Activated CD4-positive, alpha-beta memory T cell treated with anti-CD3 and anti-CD28 coated beads for 36 hours (primary cell): ENCODE measurements at places on chromosomes 12 and 14. TPM values are rescaled to one million over a fixed set of nuclear protein-coding genes. Genes with fewer than 3 reads are reported as not detected.
A peak's percentile ranks its signal among the peaks of the same experiment; 100 is the strongest.

DNA sequence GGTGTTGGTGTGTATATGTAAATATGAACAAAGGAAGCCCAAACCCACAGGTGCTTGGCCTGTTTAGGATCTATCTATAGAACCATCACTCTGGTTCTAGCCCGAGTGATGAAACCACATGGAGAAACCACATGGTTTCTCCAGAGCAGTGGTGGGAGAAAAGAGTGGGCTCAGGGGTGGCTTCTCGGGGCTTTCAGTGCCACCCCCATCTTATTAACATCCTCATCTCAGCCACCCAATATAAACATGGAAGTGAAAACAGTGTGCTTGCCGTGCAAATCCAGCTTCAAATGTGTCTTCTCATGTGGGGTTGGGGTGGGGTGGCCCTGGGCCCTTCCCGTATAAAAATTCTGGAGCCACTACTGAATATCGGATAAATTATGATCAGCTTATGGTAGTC is 109.0 kb downstream of the STAB2 start:
- DNase-seq, result no peak

DNA sequence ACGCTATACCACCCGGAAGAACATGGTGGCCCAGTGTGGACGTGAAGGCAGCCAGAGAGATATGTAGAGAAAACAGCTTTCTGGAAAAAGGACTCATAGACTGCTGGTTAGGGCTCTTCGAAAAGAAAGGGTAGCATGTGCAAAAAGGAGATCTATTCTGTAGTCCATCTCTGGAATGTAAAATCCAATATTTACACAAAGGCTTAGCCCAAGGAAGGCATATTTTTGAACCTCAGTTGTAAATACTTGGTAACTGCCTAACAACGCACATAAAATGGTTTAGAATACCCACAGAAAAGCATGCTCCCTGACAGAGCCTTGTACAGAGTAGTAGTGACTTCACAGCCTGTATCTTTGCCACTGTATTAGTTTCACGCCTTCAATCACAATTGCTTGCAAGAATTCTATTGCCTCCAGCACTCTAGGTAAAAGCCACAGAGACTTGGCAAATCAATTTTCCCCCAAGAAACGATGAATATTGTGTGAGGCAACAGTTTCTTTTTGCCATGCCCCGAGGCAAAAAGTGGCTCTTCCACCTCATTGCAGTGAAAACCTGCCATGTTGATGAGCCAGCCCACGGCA is 59.2 kb downstream of the TRIM9 start:
- DNase-seq, result no peak

A2M gene
- total RNA-seq, result not detected

DNA sequence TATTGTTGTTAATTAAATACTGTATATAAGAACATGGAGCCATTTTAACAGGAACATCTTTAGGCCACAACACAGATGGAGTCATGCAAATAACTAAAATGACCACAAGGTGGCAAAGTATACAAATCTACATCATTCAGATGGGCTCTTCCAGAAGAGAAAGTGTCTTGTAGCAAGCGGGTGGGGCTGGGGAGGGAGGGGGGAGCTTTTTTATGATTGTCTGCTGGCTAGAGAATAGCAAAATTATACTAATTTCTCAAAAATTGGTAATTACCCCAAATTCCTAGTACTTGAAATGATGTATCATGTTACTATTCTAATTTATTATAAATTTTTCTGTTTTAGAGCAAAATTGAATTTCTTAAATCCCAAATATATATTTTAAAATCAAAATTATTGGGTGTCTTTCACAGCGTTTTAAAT is 378.7 kb downstream of the PRKD1 start:
- no peak for DNase-seq

TNFAIP2 gene
- total RNA-seq, result 0.50 TPM

DNA sequence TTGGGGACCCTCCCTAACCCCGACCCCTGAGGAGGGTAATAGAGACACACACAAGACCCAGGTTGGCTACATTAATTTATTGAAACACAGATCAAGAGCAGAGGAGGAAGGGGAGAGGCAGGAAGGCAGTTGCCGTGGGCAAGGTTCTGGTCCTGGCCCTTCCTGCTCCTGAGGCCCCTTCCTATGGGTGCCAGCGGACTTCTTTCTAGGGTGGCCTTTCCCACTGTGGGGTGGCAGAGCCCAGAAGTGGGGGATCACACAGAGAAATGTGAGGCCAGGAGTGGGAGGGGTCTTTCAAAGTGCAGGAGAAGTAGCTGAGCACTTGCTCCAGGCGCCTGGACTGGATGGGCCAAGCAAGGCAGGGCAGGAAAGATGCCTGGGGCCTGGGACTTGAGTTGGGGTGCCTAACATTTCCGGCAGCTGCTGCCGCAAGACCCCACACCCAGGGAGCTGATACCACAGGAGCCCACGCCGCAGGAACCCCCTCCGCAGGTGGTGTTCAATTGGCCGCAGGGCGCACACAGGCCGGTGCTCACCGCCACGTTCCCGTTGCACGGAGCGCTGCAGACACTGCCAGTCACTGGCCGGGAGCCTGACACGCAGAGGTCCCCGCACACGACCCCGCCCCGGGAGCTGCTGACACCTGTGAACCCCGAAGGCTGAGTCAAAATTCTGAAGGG is 5.3 kb downstream of the KRT81 start:
- DNase-seq, result no peak

DNA sequence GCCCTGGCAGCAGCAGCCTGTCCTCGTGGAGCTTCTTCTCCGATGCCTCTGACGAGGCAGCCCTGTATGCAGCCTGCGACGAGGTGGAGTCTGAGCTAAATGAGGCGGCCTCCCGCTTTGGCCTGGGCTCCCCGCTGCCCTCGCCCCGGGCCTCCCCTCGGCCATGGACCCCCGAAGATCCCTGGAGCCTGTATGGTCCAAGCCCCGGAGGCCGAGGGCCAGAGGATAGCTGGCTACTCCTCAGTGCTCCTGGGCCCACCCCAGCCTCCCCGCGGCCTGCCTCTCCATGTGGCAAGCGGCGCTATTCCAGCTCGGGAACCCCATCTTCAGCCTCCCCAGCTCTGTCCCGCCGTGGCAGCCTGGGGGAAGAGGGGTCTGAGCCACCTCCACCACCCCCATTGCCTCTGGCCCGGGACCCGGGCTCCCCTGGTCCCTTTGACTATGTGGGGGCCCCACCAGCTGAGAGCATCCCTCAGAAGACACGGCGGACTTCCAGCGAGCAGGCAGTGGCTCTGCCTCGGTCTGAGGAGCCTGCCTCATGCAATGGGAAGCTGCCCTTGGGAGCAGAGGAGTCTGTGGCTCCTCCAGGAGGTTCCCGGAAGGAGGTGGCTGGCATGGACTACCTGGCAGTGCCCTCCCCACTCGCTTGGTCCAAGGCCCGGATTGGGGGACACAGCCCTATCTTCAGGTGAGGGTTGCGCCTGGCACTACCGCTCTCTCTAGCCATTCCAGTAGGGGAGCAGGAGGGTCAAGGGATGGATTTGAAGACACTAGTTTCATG is 2.1 kb downstream of the NFATC4 start:
- DNase-seq, result no peak

PMCH gene
- not detected for total RNA-seq

DNA sequence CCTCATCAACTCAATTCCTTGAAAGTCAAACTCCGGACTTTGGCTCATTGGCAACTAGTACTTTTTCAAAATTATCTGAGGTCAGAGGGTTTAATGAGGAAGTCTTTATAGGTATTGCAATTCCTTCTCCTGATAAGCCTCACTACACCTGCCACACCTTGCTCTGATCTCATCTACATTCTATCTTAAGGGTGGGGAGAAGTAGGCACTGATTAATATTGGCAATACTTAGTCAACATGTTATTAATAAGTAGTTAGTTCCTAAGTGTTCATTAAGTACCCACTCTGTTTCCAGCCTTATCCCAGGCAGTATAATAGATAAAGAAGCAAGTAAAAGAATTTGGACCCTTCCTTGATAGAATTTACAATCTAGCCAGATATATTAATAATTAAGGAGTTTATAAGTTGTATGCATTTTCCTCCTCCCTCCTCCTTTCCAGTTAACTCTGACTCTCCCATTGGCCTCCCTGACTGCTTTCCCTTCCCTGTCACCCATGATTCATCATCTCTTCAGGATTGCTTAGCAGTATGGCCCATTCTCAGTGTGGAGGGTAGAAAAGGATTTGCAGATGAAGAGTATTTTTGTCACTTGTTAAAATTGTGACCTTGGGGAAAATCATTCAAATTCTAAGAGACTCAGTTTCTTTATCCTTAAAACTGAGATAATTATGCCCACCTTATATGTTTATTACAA is 231.0 kb upstream of the ATP2B1 start:
- DNase-seq, result no peak

BDKRB1 gene
- not detected for total RNA-seq

DNA sequence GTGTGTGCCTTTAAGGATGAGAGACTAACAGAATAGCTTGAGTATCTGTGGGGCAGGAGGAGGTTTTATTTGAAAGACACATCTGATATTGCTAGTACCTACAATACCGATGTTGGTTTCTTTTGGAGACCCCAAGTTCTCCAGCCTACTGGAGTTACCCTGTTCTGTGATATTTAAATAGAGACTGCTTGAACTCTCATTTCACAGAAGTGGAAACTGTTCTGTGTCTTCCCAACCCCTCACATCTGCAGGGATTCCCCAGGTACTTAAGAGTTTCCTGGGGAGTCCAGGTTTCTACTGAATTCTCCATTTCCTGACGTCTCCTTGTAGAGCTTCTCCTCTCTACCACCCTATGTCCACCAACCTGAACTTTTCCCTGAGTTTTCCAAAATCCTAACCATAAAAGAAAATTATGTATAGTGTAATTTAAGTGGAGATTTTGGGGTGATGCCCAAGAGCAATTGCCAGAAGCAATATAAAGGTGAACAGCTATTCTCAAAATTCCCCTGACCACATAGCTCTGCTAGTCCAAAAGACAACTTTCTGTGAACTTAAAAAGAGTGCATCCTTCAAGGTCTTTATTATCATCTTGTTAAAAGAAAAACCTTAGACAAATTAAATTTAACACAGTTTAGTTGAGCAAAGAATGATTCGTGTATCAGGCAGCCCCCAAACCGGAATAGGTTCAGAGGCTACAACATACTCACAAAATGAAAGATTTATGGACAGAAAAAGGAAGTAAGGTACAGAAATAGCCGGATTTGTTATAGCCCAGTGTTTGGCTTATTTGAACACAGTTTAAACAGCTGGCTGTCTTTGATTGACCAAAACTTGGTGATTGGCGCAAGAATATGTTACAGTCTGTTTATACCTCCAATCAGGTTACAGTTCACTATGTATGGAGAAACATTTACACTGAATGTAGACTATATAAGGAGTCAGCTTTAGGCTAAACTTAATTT is 373.4 kb downstream of the NUAK1 start:
- no peak for DNase-seq

DNA sequence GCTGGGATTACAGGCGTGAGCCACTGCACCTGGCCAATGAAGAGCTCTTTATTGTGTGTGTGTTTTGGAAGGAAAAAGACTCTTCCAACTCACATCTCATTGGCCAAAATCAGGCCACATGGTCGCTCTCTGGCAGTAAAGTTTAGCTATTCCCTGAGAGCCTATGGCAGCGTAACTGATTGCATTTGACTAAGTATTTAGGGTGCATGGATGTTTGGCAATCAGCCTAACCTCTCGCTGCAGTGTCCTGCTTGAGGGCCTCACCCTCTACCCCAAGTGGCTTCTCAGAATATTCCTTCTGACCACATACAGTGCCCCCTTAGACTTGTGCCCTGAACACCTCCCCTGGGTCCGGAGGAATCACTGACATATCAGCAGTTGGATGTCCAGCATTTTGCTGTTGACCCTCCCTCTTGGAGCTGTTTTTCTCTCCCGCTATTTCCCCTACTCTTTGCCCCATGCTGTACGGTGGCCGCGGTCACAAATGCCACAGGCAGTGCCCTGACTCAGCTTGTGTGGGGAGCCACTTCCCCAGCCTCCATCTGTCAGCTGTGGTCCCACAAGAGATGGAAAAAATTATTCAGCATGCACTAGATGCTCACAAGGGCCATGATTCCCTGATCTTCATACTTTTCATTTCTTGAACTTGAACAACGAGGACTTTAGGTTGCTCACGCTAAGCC is 9.5 kb downstream of the PHETA1 start:
- DNase-seq, result peak; percentile 78

TTC5 gene
- 19.0 TPM for total RNA-seq

- no peak for DNase-seq
These were observed 54.2 kb downstream of the RCOR1 start for GRCh38 chr14:102646615-102647014.

- DNase-seq, result no peak
These were observed 19.7 kb upstream of the MON2 start for GRCh38 chr12:62446754-62447452.

- no peak for DNase-seq
These were observed 109.8 kb downstream of the SCAF11 start for GRCh38 chr12:45880533-45880932.

- no peak for DNase-seq
These were observed 111.8 kb downstream of the PRIMA1 start for GRCh38 chr14:93676416-93676958.

GLI1 gene
- not detected for total RNA-seq

GRCh38 chr14:90518069-90518940 is 121.5 kb downstream of the CALM1 start:
- DNase-seq, result no peak

DNA sequence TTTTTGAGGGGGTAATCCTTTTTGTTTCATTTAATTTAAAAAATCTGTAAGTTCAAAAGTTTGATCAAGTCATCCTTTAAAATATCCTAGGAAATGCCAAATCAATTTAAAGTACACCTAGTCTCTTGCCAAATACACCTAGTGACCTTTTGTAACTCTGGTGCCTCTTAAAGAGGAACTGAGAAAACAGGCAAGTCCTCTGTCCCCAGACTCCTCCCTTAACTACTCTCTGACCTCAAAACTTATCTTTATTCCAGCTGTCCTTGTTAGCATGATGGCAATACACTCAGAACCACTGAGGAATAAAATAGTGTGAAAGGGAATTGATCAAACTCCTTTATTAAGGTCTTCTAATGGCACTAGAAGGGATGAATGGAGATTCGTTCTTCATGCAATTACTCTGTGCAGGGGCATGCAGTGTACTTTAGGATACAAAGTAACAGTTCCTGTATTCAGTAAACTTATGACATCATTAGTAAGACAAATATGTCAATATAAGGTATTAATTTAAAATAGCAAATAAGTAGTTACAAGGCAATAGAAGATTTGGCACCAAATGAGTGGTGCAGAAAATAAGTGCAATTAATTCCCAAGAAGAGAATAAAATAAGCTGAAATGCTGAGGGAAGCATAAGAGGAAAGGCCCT is 3.3 kb downstream of the FAR2 start:
- DNase-seq, result no peak

PIP4P1 gene
- total RNA-seq, result 35.2 TPM

DNA sequence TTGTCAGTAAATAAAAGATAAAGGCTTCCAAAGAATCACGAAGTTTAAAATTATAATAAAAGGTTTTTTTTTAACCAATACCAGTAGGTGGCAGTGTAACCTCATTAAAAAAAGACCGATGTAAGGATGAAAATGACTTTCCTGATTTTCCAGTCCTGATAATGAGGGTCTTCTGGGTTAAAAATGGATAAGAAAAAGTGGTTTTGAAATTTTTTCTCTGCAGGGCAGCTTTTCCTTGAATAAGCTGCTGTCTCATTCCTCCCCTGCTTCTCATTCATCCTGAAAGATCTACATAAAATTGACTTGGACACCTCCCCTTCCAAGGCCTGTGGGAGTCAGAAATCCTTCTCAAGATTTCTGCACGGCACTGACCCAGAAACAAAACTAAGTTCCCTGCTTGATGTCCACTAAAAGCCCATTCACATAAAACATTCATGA is 58.9 kb upstream of the FBXO33 start:
- DNase-seq, result no peak

GRCh38 chr14:39034481-39035296 is 68.3 kb downstream of the SEC23A start:
- DNase-seq, result no peak

LHX5 gene
- total RNA-seq, result not detected
